ENCODE measurements at places on chromosomes 6 and 20.

GRCh38 chr6:115898246-115898645, 162.4 kb downstream of the FRK start:
- H3K27me3 ChIP-seq: no peaks in the 10 kb centered on the region
- no peaks in the 10 kb centered on the region for H3K4me1 ChIP-seq
- no peaks in the 10 kb centered on the region for H3K36me3 ChIP-seq
- no peak overlapping the region for H3K27ac ChIP-seq
- no peak for DNase-seq
- H3K4me3 ChIP-seq: no peak overlapping the region

GRCh38 chr6:92545861-92546260, 873.5 kb downstream of the EPHA7 start:
- H3K27me3 ChIP-seq: no peaks in the 10 kb centered on the region
- H3K4me1 ChIP-seq: 0 out of 2 replicates have a peak, but pooled peaks cover 4% of the 10 kb centered on the region
- H3K4me3 ChIP-seq: no peak overlapping the region
- no peak overlapping the region for H3K27ac ChIP-seq
- DNase-seq: no peak

GRCh38 chr6:20943040-20943627, 408.9 kb downstream of the CDKAL1 start:
- H3K4me1 ChIP-seq: peaks cover 10% of the 10 kb centered on the region
- H3K4me3 ChIP-seq: no peak overlapping the region
- peaks cover 23% of the 10 kb centered on the region for H3K36me3 ChIP-seq

- no peaks in the 10 kb centered on the region for H3K27me3 ChIP-seq
- H3K27ac ChIP-seq: no peak overlapping the region
- no peak for DNase-seq
- H3K4me3 ChIP-seq: no peak overlapping the region
Observed at GRCh38 chr6:116783852-116784251, 18.3 kb upstream of the FAM162B start.
